Activated T-helper 17 cell treated with anti-CD3 and anti-CD28 coated beads, Interleukin-2, amount 50 U/mL, for 72 hours (primary cell): ENCODE measurements at places on chromosomes 7 and 10.

DNA sequence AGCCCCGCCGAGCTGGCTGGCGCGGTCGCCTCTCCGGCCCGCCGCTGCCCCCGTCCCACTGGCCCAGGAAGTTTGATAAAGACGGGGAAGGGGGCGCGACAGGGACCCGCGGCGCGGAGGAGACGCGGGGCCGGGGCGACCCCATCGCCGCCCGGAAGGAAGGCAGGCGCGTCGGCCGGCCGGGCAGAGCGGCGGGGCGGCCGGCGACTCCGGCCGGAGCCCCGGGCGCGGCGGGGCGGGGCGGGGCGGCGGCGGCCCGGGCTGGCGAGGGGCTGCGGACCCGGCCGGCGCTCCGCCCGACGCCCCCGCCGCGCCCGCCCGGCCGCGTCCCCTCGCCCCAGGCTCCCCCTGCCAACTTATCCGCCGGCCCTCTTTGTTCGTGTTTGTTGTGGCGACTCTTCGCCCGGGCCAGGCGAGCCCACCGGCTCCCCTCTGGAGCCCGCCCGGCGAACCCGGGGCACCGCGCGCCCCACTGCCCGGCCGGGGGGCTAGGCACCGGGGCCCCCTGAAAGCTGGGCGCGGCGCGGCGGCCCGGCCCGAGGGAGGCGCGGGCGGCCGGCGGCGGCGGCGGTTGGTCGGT, 571 bp downstream of the KDM7A start:
- no peak for ATAC-seq

DNA sequence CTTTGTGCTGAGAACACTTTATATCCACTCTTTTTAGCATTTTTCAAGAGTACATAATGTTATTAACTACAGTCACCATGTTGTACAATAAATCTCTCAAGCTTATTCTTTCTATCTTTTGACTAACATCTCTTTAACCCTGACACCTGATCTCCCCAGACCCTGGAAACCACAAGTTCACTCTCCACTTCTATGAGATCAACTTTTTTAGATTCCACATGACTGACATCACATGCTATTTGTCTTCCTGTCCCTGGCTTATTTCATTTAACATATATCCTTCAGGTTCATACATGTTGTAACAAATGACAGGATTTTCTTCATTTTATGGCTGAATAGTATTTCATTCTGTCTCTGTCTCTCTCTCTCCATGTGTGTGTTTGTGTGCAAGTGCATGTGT, 15.5 kb downstream of the SLC13A1 start:
- no peak for ATAC-seq

- ATAC-seq = no peak
Measured at GRCh38 chr7:130266258-130266960, at the start of gene CPA2. Gene CPA2, plus strand, starts transcription at chr7:130266863. Its CDS starts 19 bp downstream, at chr7:130266882.

- ATAC-seq = no peak
Measured at GRCh38 chr10:92541583-92541982, 32.3 kb downstream of the IDE start.

DNA sequence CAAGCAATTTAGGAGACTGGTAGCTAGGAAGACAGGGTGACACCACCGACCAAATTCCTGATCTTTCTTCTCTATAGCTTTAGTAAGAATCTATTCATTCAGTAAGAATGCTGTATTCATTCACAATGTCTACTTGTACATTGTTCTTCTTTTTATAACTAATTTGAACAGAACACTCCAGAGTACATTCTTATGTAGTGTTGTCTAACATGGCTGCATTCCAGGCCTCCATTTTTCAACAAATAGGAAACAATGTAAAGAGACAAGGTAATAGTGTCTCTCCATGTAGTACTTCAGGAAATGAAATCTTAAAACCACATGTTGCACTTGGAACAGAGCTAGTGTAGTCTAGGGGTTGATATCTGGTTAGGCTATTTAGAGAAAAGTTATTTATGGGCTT, 1.8 kb downstream of the VCL start:
- no peak for ATAC-seq

DNA sequence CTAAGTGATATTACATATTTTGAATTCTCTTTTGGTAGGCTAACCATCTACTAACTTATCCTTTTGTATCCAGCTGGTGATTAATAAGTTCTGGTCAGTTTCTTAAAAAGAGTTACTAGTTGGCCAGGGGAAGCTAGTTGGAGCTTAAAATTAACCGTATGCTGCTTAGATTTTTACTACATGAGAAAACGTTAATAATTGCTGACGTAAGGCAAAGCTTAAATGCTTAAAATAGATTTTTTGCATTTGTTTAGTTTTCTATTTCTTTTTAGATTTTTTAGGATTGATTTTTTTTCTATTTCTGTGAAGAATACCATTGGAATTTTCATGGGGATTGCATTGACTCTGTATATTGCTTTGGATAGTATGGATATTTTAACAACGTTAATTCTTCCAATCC, 32.6 kb downstream of the CCDC172 start:
- ATAC-seq = no peak

- no peak for ATAC-seq
Measured at GRCh38 chr7:121831351-121831750, 41.6 kb upstream of the PTPRZ1 start.

DNA sequence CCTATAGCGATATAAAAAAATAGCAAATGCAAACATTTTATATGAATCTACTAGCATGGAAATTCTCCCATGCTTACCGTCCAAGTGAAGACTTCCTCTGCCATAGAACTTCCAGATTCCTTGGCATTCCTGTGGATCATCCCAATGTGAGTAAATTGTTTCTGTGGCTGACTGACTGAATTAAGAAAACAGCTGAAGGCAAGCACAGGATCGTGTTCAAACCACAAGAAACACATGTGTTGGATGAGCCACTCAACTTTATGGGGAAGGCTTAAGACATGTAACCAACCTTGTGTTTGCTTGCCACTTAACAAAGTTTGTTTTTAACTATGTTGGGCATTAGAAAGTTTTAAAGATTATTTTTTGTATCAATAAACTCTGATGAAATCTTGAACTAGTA, 2.6 kb upstream of the MYPN start:
- no peak for ATAC-seq

DNA sequence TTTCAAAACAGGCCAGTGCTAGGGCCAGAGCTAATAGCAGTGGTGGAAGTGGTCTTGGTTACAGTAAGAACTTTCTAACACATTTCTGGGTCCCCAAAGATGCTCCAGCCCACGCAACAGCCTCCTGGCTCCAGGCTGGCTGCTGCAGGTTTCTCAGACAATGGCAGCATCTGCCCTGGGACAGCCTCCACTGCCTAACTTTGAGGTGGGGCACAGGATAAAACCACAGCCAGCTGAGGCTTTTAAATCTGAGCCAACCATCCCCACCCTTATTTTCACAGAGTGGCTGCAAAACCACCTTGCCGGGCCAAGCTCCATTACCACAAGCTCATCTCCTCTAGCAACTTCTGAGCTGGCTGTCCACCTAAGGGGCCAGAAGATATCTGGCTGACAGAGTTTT, 84.8 kb downstream of the FAM53B start:
- ATAC-seq = peak; percentile 23

DNA sequence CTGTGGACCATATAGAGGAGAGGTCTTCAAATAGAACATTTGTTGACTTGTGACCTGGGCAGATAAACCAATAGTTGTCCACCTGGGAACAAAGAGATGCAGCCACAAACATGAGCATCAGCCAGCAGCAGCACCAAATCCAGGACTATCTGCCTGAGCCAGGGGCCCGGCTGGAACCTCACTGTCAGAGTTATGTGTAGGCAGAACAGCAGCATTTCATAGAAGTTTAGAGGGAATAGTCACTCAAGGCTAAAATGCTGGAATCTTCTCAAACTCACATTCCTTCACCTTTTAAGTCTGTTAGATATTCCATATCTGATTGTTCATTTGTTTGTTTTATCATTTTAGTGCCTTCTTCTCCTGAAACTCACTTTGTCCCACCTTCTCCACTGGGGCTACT, 72.2 kb upstream of the IL6 start:
- no peak for ATAC-seq

DNA sequence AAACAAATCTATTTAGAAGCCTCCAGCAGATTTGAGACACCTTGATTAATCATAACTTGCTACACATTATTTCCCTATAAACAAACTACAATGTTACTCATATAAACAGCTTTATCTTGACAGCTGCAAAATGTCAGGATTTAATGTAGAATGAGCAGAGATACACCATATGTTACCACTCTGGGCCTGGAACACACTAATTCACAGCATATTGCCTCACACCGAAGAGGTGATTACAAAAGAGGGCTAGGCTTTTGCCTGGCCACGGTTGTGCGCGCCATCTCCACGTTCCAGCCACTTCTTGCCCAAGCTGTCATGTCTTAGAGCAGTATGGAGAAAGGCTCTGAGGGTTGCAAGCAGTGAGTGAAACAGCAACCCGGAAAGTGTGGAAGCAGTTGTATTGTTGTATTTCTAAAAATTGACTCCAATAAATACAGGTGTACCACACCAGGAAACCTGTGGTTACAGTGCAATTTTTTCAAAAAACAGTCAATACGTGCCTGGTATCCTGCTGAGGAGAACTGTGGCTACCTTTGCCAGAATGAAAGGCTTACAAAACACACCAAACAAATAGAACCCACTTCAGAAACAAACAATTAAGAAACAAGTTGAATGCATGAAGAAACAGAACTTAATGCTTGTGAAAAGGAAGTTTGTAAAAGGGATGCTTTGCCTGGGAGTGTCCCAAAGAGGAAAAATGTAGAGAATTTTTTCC, 498.1 kb downstream of the PLXNA4 start:
- ATAC-seq = no peak

DNA sequence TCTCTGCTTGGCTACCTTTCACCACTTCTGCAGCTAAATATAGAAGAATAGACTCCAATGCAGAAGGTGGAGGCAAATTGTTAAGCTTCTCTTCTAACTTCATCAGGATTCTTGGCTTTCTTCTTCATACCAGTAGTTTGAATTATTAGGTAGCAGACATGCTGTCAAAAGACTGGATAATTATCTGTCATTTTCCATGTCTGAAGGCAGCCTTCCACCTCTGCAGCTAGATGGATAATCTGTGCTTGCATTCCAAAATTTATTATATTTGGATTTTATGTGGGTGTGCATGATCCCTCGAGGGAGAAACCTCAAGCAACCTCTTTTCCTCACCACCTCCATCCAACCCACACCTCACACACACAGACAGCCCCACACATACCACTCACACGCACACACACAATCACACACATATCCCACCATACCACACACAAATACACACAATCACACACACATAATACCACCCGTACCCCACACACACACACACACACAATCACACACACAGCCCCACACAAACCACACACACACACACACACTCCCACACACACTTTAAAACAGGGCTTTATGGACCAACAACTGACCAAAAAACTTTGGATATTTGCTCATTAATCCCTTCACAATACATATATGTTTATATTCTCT, 145.0 kb downstream of the C7orf25 start:
- no peak for ATAC-seq

DNA sequence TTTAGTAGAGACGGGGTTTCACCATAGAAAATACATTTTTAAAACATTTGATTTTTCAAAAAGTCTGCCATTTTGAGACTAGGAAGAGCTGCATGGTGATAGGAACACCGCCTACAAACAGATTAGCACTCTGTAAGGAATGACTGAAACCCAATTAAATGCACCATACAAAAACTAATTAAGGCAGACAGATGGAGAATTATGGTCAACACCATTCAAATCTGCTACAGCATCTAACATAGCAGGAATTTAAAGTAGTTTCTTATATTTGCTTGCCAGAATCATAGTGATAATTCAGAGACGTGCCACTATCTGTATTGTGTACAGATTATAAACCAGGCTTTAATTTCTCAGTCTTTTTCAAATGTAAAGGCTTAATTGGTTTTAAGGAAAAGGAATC, 68.2 kb downstream of the ENO4 start:
- no peak for ATAC-seq

- no peak for ATAC-seq
Measured at GRCh38 chr7:21844742-21845141, 101.0 kb downstream of the CDCA7L start.

DNA sequence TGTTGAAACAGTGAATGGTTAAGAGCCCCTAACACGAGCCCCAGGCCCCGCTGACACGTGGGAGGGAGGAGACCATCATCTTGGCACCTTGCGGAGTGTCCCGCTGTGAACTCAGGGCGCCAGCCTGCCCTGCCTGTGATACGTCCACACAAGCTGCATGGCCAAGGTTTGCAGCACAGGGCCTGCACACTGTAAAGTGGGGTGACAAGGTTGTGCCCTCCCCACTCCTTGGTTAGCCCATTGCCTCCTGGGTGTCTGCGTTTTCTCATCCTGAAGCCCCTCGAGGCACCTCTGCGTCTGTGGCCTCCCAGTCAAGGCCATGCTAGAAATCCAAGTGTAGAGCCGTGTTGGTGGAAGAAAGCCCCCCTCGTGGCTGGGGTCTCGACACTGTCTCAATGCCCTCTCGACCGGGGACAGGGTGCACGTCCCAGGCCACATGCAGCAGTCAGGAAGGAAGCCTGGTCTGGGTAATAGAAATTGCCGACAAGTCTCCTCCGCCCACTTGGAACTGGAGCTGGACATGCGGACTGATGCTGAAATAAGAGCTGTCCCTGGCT, 192.1 kb downstream of the DNAJB6 start:
- no peak for ATAC-seq

DNA sequence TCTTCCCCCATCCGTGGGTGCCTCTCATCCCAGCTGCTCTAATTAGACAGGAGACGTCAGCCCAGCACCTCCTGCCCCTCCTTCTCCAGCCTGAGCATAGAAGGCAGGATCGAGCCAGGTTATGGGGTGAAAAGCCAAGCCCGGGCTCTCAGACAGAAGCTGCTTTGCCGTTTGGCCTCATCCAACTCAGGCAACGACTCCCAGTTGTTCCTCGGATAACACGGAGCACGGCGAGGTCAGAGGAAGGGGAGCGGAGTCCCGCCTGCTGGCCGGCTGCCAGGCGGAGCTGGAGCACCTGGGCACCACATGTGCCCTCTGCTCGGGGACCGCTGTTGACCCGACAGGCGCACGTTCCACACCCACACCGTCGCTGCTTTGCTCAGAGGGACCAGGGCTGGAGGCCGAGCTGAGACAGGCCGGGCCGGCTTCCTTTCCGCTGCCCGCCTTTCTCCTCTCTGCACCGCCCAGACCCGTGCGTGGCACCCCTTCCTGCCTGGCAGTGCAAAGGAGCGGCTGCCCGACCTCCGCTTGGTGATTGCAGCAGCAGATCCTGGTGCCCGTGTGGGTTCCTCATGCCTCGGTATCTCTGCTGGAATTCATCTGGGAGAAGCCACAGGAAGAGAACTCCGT, 21.6 kb upstream of the UNCX start:
- no peak for ATAC-seq

GRCh38 chr10:26445411-26446031, 7.4 kb downstream of the APBB1IP start:
- no peak for ATAC-seq

DNA sequence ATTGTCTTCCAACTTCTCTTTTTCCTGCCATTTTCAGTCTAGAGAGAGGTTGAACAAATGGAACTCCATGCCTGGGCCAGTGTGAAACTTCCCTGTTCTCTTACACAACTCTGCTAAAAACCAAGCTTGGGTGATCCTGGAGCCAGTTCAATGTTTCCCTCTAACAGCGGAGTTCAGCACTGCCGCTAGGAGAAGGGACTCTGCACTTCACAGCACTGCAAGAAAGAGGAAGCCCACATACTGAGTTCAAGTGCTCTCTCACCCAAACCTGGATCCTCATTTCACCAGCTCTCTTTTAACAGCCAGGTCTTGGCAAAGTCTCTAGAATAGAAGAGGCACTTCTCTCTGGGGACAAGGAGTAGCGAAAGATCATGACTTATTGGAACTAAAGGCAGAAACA, 18.8 kb downstream of the FOXI2 start:
- ATAC-seq = no peak

GRCh38 chr7:45162311-45162845, 4.8 kb downstream of the RAMP3 start:
- ATAC-seq = no peak
